ENCODE measurements at places on chromosomes 3 and 15.

DNA sequence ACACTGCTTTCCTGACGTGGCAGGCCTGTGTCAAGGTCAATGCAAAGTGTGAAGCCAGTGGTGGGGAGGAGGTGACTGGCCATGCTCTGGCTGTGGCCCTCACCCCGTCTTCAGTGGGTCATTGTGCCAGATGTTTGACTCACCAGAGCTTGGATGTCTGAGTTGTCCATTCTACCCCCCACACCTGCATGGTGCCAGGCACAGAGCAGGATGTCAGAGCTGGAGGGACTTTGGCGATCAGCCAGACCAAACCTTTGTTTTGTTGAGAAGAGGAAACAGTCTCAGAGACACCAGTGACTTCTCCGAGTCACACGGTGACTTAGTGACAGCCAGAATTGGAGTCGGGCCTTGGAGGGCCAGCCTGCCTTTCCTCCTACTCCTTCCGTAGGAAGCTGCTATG lies 49.5 kb downstream of the SMAD6 start:
- DNase-seq, result no peak

DNA sequence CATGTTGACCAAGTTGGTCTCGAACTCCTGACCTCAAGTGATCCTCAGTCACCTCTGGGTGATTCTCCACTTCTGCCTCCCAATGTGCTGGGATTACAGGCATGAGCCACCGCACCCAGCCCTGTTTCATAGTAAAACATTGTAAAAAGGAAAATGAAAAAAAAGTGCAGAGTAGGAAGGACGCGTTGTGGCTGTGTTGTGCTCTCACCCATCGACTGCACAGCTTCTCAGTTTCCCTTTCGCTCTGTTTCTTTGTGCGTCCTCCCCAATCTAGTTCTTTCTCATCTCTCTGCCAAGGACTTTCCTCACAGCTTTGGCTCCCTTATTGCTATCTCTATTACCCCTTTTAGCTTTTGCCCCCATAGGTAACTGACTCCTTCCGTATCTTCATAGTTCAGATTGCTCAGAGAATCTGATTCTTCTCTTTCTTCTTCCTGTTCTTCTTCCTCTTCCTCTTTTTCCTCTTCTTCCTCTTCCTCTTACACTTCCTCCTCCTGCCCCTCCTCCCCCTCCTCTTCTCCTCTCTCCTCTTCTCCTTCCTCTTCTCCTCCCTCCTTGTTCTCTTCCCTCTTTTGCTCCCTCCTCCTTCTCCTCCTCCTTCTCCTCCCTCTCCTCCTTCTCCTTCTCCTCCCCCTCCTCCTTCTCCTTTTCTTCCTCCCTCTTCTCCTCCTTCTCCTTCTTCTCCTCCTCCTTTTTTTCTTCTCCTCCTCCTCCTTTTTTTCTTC lies 81.1 kb upstream of the VGLL4 start:
- no peak for DNase-seq

DNA sequence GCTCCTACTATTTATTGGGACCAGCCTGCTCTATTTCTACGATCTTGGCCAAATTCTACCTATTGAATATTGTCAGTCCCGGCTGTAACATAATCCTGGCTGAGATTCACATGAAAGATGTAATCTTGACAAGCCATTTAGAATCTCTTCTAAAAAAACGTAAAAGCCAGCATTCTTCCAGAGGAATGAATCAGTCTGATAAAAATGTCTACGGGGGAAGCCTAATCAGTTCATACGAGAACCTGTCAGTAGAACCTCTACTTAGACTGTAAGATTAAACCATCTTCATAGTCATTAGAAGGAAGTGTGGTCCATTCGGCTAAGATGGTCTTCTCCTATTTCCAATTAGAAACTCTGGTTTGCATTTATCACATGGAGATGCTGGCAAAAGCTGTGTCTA lies 147.2 kb upstream of the WNT5A start:
- DNase-seq, result no peak

DNA sequence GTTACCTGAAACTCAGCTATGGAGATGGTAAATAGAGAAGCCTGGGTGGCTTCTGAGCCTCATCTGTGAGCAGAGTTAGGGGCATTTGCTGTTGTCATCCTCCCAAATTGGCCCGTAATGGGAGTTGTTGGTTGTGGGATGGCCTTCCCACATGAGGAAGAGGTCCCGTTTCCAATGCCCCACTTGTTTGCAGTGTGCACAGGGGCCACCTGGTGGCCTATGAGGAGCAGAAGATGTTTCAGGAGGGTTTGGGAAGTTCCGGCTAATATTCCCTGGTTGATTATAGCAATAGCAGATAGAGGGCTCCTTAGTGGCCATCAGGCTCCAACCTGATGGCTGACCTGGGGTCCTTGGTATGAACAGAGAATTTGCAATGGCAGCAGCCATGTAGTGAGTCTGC lies 1546.5 kb downstream of the OTOL1 start:
- DNase-seq, result peak; percentile 34

DNA sequence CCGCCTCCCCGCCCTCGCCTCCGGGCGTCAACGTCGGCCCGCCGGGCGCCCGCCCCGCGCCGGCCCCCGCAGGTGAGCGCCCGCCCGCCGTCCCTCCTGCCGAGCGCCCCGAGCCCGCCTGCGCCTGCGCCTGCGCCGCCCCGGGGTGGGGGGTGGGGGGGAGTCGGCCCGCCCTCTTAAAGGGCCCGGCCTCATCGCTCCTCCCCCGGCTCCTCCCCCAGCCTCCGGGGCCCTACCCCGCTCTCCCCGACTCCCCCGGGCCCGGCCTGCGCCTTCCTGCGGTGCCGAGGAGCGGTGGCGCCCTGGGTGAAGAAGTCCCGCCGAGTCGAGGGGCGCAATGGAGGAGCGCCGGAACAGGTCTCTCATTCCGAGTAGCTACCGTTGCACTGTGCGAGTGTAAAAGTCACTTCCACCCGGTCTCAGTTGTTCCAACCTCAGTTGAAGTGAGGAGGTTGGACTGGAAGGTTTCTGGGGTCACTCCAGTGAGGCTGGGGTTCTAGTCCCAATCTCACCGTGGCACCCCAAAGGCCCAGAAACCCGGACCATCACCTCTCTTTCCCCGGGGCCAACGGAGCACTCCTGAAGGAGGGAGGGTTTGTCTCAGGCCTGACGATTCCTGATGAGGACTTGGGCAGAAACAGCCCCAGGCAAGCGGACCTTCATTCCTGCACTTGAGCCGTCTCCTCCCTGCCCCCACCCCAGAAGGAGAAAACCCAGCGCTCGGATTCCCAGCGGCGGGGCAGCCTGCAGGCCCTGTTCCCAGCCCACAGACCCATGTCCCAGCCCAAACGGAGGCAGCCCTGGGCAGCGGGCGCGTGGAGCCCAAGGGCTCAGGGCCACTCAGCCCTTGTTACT lies 1.5 kb upstream of the TNK2 start:
- peak; percentile 93 for DNase-seq

- DNase-seq, result no peak
Observed at GRCh38 chr3:42133500-42134298, 42.5 kb downstream of the TRAK1 start.

GRCh38 chr15:79608066-79608864 lies 176.1 kb downstream of the MINAR1 start:
- no peak for DNase-seq

DNA sequence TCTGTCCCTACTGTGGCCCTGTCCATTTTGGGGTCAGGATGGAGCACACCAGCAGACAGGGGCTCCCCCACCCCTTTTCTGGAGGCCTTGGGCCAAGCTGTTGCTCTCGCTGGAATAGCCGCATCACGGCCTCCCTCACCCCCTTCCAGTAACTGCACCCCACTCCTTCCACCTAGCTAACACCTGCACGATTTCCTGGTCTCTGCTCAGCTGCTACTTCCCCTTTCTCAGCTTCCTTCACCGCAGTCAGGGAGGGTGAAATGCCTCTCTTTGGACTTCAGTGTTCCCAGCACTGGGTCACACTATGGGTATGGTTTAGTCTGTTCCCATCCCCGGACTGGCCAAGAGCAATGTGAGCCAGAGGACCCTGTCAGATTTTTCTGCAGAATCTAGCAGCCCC lies 400.2 kb downstream of the MCTP2 start:
- no peak for DNase-seq

DNA sequence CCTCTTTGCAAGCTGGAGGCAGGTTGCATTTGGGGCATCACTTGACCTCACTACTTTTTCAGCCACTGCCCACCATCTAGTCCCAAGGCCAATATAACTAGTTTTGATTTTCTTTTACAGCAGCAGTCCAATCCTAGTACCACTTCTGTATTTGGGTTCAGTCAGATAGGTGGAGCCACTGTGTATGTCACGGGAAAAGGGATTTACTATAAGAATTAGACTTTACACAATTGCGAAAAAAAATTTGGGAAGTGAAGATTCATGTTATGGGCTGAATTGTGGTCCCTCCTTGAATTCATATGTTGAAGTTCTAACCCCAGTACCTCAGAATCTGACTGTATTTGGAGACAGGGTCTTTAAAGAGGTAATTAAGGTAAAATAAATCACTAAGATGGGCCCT lies 37.4 kb upstream of the NMNAT3 start:
- DNase-seq, result no peak

DNA sequence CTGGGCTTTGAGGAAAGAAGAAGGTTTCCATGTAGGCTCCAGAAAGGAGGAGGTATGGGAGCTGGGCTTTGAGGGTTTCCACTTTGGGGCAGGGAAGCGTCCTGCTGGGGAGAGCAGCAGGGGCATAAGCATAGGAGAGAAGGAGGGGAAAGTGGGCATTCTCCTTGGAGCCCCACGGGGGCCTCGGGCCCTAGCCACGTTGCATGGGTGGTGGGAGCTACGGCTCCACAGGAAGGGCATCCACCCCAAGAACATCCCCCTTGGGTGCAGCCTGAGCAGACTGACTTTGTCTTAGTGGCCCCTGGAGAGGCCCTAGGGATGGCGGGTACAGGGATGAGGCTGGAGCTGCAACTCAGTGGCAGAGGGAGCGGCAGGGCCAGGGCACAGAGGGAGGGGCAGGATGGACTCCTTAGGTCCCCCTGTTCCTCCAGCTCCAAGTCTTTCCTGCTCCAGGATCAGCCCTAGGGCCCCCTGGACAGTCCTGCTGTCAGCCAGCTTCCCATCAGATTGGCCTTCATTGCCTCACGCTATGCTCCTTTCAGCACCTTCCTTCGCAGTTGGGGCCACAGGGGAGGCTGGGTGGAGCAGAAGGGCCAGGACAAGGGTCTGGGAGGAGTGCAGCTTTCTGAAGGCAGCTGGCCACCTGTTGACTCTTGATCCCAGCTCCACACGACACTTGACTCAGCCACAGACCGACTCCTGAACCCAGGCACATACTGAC lies 22.9 kb downstream of the PRR20G start:
- no peak for DNase-seq

DNA sequence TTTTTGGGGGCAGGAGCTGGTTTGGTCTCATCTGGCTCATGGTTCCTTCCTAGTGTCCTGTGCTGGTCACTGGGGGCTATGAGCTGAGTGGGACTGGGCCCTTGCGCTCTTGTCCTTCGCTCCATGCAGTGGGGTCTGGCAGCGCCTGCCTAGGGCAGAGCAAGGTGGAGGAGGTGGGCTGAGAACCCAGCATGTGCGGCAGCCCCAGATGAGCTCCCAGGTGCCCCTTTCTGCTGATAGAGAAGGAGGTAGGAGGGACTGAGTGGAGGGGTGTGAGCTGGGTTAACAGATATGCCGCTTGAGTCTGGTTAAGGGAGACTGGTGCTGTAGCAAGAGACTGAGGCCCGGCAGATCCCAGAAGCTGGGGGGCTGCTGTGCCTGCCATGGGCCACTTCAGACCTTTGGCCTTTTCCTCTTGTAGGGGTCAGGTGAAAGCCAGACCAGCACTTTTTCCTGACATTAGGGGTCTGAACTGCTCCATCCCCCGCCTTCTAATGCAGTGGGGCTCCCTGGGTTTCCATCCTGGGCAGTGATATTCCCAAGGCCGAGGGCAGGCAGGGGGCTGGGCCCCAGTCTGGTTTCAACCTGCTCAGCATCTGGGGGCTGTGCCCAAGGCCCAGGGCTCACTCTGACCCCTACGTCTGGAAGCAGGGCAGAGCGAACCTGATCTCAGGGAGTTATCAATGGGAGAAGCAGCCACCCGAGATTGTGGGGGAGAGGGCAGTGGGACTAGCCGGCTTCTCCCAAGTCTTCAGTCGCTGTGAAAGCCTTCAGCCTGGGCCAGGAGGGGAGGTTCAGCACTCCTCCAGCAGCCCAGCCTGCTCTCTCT lies 62.9 kb upstream of the PRR23C start:
- DNase-seq, result no peak

- no peak for DNase-seq
Observed at GRCh38 chr15:84702961-84703482, 12.9 kb downstream of the SEC11A start.

- DNase-seq, result no peak
Observed at GRCh38 chr3:13022348-13023234, 50.6 kb downstream of the IQSEC1 start.

- DNase-seq, result peak; percentile 25
Observed at GRCh38 chr15:101269479-101270223, 7.6 kb downstream of the SELENOS start.

DNA sequence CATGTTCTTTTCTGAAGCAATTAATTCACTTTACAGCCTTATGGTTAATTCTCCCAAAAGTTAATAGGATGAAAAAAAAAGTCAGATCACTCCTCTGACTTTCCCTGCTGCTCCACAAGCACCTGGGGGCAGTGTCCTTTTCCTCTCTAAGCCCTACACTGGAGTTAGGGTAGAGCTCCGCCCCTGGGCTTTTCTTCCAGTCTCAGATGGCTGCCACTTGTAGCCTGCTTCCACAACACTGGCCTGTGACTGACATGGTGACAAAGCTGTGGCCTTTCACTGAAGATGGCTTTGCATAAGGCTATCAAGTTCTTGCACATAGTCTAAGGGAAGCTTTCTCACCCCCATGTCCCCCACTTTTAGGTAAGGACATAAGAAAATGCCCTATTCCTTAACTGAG lies 1.3 kb upstream of the MON1A start:
- peak; percentile 49 for DNase-seq

GRCh38 chr3:148957586-148957985 lies 33.8 kb upstream of the GYG1 start:
- DNase-seq, result no peak

DNA sequence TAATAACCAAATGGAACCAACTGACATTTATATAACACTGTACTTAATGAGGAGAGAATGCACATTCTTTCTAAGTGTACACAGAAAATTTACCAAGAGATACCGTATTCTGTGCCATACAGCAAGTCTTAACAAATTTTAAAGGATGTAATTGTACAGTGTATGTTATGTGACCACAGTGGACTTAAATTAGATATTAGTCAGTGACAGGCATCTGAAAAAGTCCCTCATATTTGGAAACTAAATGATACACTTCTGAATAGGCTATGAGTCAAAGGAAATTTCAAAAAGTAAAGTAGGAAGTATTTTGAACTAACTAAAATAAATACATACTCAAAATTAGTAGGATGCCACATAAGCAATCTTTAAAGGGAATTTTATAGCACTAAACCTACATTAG lies 59.6 kb upstream of the P3H2 start:
- DNase-seq, result no peak

GRCh38 chr3:48107227-48107626 lies 81.0 kb downstream of the CDC25A start:
- no peak for DNase-seq

All from NCI-H526 (cell line).